MCF 10A (cell line): ENCODE measurements at places on chromosomes 1 and 21.

DNA sequence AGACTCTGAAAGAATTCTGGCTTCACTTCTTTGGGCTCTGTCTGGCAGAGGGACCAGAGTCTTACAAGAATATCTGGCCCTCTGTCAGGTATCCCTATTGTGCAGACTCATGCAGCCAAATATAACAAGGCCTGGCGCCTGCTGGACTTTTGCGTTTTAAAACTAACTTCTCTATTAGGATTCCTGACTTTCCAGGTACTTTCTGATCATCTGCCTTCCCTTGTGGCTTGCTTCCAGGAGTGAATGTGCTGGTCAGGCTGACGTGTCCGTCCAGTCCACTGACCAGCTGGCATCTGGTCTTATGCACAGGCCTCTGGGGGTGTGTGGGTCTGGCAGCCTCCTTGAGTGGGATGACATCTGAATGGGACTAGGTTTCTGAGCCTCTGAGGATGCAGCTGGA, 8.6 kb upstream of the RAB29 start:
- no peaks in the 10 kb centered on the region for H3K4me1 ChIP-seq
- no peak overlapping the region for H3K27ac ChIP-seq
- no peak overlapping the region for H3K4me3 ChIP-seq
- no peak for DNase-seq

DNA sequence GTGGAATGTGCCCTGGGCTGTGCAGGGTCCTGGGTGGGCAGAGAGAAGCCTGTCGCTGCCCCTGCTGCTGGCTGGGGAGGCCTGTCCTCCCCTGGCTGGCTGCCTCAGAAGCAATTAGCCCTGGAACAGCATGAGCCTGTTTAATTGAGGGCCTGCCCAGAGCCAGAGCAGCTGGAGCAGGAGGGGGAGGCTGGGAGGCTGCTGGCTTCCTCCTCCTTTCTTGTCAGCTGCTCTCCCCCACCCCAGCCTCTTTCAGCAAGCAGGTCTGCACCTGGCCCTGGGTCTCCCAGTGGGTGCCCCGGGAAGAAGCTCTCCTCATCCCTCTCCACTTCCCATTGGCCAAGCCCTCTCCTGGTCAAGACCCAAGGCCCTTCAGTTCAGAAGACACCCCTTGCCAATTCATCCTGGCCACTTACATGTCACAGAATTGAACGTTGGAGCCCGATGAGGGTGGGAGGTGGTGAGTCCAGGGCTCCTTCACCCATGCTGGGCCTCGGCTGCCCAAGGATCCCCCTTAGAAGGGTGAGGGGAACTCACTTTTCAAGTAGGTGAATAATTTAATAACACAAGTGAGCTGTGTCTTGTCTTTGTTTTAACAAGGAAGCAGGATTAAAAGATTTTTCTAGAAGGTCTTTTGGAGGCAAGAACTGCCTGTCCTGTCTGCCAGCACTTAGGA, 13.2 kb downstream of the AMPD2 start:
- peaks cover 8% of the 10 kb centered on the region for H3K4me1 ChIP-seq
- H3K27me3 ChIP-seq = no peaks in the 10 kb centered on the region
- H3K4me3 ChIP-seq = no peak overlapping the region
- DNase-seq = no peak
- H3K27ac ChIP-seq = no peak overlapping the region

DNA sequence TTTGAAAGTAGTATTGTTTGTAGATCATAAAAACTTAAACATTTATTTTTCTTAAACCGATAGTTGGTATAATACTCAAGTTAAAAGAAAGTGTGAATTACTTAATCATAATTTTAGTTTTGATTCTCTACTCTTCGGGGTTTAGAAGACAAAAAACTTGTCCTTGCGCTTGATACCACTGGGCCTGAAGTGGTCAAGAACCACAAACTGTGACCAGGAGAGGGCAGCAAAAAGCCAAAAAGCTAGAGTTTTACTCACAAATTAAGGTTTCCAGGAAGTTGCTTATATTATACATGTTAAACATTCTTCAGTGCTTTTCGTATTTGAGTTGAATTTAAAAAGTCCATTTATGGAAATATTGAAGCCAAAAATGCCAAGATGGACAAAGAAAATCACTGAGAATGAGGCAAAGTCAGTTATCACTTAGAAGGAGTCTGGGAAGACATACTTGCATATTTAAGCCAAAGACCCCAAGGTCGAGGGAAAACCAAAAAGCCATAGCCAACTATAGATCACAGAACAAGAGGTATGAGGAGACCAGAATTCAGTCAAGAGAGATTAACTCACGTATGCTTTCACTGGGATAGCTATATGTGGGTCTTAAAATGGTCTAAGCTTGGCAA, 34.2 kb downstream of the EFCAB7 start:
- peak; percentile 51 for DNase-seq
- no peak overlapping the region for H3K27ac ChIP-seq
- H3K27me3 ChIP-seq = no peaks in the 10 kb centered on the region

GRCh38 chr21:44375281-44375651, 21.8 kb downstream of the TRPM2 start:
- no peak overlapping the region for H3K27ac ChIP-seq
- no peak overlapping the region for H3K4me3 ChIP-seq
- DNase-seq = no peak

GRCh38 chr1:109768335-109768650, 4.6 kb upstream of the EPS8L3 start:
- H3K4me3 ChIP-seq = no peak overlapping the region
- H3K27me3 ChIP-seq = no peaks in the 10 kb centered on the region
- H3K4me1 ChIP-seq = peaks cover 9% of the 10 kb centered on the region
- no peaks in the 10 kb centered on the region for H3K36me3 ChIP-seq

- H3K27ac ChIP-seq = peak overlapping the region; percentile 29
- peaks cover 21% of the 10 kb centered on the region for H3K4me1 ChIP-seq
- no peaks in the 10 kb centered on the region for H3K27me3 ChIP-seq
- H3K36me3 ChIP-seq = peaks cover 6% of the 10 kb centered on the region
These were observed 4.4 kb upstream of the PHC2 start for GRCh38 chr1:33435096-33435820.

DNA sequence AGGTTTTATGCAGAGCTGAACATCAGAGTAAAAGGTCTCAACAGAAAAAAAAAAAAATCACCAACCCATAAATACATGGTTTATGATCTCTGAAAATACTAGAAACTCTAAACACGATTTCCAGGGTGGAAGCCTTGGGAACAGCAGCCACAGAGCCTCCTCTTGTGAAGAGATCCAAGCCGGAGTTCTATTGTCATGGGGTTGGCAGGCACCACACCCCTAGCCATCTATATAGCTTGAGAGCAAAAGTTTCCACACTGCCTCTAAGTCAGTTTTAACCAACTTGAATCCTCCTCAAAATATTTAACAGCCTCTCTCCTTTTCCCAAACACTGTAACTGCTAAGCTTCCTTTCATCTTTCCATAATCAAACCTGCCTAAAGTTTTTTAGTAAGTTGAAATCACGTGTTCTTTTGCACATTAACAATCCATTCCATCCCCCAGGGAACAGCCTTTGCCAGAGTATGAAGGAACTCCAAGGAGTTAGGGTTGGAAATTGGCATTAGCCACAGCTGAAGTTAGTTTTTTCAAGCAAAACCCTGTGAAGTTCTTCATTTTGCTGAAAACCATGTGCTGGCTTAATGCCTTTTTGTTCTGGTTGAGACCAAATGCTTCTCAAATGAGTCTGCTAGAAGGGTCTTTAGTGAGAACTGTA, 13.8 kb upstream of the SEC16B start:
- no peak overlapping the region for H3K27ac ChIP-seq
- H3K36me3 ChIP-seq = no peaks in the 10 kb centered on the region
- H3K27me3 ChIP-seq = no peaks in the 10 kb centered on the region
- no peak for DNase-seq

DNA sequence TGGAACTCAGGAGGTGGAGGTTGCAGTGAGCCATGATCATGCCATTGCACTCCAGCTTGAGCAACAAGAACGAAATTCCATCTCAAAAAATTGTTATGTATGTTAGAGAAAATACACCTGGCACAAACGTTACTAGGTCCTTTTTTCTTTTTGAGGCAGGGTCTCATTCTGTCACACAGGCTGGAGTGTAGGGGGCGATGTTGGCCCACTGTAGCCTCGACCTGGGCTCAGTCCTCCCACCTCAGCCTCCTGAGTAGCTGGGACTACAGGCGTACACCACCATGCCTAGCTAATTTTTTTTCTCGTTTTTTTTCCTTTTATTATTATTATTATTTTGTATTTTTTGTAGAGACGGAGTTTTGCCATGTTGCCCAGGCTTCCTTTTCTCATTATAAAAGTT, 4.4 kb downstream of the HAX1 start:
- no peak overlapping the region for H3K27ac ChIP-seq
- peaks cover 34% of the 10 kb centered on the region for H3K36me3 ChIP-seq
- H3K4me1 ChIP-seq = peaks cover 19% of the 10 kb centered on the region

DNA sequence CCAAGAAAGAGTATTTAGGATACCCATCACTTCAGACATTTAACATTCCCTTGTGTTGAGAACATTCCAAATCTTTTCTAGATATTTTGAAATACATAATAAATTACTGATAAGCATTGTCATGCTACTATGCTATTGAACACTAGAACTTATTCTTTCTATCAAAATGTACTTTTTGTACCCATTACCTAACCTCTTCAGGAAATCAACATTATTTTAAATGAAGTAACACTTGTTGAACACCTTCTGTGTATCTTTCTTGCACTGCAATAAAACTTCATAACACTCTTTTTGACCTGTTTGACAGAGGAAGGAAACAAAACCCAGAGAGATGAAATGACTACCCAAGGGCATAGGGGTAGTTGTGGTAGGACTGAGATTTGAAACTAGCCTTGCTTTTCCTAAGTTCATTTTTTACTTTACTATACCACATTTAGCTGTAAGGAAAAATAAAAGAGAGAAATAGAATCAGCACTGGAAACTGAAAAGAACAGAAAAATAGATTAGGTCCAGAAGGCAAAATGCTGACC, 99.4 kb downstream of the UCHL5 start:
- no peak overlapping the region for H3K4me3 ChIP-seq
- H3K4me1 ChIP-seq = peaks cover 6% of the 10 kb centered on the region
- no peak for DNase-seq
- no peaks in the 10 kb centered on the region for H3K27me3 ChIP-seq

DNA sequence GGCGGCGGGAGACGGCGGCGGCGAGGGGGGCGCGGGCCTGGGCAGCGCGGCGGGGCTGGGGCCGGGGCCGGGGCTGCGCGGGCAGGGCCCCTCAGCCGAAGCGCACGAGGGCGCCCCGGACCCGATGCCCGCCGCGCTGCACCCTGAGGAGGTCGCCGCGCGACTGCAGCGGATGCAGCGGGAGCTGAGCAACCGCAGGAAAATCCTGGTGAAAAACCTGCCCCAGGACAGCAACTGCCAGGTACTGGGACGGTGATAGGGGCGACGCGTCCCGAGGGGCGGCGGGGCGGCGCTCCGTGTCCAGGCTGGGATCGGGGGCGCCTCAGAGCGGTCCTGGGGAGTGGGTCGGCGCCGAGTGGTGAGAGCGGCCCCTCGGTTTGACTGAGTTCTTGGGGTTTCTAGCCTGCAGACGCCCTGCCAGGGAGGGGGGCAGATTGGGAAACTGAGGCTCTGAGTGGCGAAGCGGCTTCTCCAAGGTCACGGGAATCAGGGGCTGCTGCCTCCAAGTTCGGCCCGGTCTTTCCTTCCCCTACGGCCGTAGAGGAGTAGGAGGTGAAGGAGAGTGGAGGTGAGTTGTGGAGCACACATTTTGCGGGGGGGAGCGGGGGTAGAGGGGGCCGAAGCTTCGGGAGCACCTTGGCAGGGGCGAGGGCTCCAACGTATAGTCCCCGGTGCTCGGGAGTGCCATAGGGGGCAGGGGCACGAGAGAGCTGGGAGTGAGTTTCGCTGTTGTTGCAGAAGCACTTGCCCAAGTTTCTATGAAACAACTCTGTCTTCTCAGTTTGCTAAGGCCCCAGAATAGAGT, 508 bp downstream of the RAVER2 start:
- H3K36me3 ChIP-seq = no peaks in the 10 kb centered on the region
- peak overlapping the region; percentile 80 for H3K4me3 ChIP-seq
- H3K4me1 ChIP-seq = peaks cover 21% of the 10 kb centered on the region
- H3K27ac ChIP-seq = peak overlapping the region; percentile 31

GRCh38 chr21:44279354-44280260, 6.1 kb upstream of the AIRE start:
- no peaks in the 10 kb centered on the region for H3K36me3 ChIP-seq
- no peaks in the 10 kb centered on the region for H3K4me1 ChIP-seq
- H3K27ac ChIP-seq = no peak overlapping the region
- peaks cover 23% of the 10 kb centered on the region for H3K27me3 ChIP-seq
- no peak for DNase-seq
- no peak overlapping the region for H3K4me3 ChIP-seq

DNA sequence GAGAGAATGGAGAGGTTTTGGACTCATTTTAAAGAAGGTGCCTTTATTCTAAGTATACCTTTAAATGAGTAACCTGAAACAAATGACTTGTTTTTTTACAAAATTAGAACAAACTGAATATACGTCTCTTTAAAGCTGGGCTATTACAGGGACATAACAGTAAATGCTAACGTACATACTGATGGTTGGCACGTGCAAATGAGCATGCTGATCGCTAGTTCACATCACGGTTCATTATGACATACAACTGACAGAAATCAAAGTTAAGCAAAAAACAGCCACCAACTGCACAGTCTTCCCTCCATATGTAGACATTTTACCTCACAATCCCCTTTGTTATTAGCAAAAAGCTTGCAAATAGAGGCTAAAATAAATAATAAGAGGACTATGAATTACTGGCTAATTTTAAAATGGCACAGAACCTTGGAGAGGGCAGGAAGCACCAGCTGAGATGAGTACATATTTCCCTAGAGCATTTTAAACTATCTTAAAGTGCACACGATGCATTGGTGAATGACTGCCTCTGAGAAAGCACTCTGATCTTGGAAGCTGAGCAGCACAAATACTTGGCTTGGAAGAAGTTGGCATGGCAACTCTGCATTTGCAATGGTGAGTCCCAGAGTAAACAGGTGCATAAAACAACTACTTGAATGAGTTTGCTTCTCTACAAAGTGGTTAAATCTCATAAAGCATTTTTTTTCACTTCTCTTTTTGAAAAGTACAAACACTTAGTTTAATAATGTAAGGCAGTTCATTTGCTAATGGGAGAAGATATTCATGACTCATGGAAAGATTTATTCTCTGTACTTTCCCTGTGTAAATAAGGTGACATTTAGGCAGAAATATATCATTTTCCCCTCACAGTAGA, 204.7 kb downstream of the LHX8 start:
- H3K27me3 ChIP-seq = no peaks in the 10 kb centered on the region
- H3K4me1 ChIP-seq = peaks cover 6% of the 10 kb centered on the region
- H3K36me3 ChIP-seq = peaks cover 32% of the 10 kb centered on the region
- no peak overlapping the region for H3K4me3 ChIP-seq
- no peak overlapping the region for H3K27ac ChIP-seq
